ENCODE measurements at places on chromosomes 13 and 19. TPM values are rescaled to one million over a fixed set of nuclear protein-coding genes. Genes with fewer than 3 reads are reported as not detected.

- peak; percentile 47 for DNase-seq
Observed at GRCh38 chr13:39602614-39603366, at the start of gene LHFPL6. Gene LHFPL6 (minus strand): TSS chr13:39603193.

DNA sequence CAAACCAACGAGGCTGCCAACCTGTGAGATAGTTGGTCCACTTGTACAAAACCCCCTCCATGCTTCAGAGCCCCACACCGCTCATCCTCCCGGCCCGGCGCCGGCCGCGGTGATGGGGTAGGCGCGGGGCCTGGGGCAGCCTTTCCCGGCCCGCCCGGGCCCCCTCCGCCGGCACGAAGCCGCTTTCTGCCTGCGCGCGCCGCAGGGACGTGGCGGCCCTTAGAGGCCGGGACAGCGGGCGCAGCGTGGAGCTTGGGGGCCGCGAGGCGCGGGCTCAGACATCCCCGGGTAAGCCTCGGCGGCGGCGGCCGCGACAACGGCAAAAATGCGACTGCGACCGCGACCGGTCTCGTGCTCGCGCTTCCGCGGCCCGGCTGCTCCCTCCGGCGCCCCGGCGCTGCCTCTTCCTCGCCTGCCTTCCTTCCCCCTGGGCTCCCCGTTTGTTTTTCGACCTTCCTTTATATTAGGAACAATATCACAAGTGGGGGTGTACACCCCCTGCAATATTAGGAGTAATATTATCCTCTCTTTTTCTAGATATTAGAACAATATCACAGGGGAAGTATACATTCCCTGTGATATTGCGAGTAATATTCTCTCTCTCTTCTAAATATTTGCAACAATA is 53.9 kb upstream of the CEACAM21 start:
- DNase-seq, result no peak

DNA sequence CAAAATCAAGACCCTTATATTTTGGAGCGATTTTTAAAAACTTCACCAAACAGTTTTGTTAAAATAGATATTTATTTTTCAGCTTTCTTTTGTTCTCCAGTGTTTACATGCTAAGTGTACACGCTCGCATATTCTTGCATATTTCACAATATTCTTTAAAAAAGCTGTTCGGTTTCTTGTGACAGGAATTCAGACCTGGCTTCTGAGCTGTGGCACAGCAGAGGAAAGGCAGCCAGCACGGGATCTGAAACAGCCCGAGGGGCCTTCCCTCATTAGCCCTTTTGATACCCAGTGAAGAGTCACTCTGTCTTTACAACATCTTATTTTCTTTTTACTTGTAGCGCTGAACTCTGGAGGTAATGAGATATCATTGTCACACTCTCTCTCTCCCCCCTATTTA is 234.0 kb downstream of the B3GLCT start:
- DNase-seq, result no peak

DNA sequence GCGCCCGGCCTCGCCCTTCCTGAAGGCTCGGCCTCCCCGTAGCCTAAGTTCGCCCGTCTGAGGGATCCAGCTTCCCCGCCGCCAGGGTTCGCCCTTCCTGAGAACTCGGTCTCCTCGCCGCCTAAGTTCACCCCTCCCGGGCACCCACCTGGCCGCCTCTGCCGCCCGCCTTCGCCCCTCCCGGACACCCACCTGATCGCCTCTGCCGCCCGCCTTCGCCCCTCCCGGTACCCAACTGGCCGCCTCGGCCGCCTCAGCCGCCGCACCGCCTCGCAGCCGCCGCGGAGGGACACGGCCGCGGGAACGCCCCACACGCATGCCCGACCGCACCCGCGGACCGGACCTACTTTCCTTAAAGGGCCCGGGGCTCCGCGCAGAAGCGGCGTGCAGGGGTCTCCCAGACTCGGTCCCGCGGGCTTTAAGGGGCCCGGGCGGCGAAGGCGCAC is at the start of gene MOB3A:
Gene MOB3A (minus strand): TSS at position 293 of the 446 bp plus-strand sequence. CDS start 17,766 bp downstream, outside the sequence.
- peak; percentile 89 for DNase-seq

- DNase-seq, result no peak
Observed at GRCh38 chr13:110756219-110756631, 42.7 kb downstream of the ING1 start.

- DNase-seq, result no peak
Observed at GRCh38 chr13:28636069-28636468, 22.9 kb upstream of the POMP start.

- no peak for DNase-seq
Observed at GRCh38 chr19:48813123-48813913, 2.5 kb upstream of the BCAT2 start.

DNA sequence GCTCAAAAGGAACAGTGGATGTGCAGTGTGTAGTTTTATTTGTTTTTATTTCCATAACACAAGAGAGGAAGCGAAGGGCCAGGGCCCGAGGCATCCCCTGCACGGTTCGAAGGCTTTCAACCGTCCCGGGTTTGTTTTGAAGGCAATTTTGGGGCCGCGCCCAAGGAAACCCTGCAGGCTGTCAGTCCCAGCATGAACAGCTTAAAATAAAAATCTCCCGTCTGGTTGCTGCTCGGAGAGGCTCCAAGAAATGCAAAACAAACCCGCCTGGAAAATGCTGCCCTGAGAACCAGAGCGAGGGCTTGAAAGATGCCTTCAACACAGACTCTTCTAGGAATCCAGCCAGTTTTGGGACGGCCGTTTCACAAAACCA is 16.0 kb downstream of the LSM4 start:
- DNase-seq, result no peak

GRCh38 chr19:20472854-20473253 is 92.7 kb downstream of the ZNF737 start:
- no peak for DNase-seq

GRCh38 chr13:99353836-99354235 is 46.6 kb upstream of the GPR183 start:
- no peak for DNase-seq

GRCh38 chr19:12783291-12783848 is 7.9 kb upstream of the JUNB start:
- DNase-seq, result peak; percentile 58

DNA sequence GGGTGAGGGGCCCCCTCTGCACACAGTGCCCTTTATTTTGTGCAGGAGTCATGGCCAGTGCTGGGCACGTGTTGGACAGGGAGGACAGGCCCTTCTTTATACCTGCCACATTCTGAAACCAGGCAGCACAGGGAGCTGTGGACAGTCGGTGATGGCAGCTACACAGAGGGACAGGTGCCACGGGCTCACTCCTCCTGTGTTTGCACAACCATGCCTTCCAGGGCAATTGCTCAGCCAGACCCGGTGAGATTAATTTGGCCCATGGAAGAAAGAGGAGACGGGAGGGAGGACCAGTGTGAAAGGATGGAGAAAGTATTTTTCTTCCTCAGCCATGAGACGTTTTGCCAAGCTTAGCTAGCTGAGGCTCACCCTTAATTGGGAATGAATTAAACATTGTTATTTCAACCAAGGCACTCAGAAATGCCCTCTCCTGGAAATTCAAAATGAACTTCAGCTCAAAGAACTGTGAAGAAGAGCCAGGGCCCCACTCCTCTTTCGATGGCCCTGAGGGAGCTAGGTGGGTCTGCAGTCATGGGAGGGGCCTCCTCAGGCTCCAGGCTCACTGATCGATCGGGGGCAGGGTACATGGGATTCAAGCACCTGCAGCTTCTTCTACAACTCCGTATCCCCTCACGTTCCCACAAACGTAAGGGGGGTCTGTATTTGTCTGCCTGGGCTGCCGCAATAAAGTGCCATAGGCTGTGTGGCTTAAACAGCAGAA is 41.2 kb downstream of the SHISA2 start:
- no peak for DNase-seq

- no peak for DNase-seq
Observed at GRCh38 chr13:52868190-52868589, 19.8 kb upstream of the PCDH8 start.

DNA sequence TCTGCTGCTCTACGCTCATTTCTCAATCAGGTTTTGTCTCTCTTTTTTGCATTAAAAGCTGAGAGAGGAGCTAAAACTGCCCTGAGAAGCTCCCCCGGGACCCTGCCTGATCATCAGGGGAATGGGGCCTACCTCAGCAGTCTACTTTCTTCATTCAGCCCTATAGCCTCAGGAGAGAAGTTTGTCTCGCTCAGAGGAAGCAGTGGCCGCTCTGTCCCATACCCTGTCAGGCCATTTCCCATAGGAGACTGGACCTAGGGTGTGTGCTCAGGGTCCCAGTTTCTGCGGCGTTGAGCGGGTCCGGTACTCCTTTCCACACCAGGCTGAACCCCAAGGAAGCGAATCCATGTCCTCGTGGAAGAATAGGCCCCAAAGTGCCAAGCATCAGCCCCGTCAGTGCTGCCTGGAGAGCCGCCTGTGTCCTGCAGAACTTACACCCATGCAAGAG is 21.7 kb downstream of the UBE2L5 start:
- no peak for DNase-seq

GRCh38 chr13:107743100-107743499 is 472.2 kb downstream of the LIG4 start:
- DNase-seq, result no peak

GRCh38 chr19:42291435-42291810 is 10.5 kb upstream of the PRR19 start:
- DNase-seq, result no peak

GRCh38 chr13:113901642-113902041 is 37.8 kb upstream of the GAS6 start:
- DNase-seq, result peak; percentile 2

DNA sequence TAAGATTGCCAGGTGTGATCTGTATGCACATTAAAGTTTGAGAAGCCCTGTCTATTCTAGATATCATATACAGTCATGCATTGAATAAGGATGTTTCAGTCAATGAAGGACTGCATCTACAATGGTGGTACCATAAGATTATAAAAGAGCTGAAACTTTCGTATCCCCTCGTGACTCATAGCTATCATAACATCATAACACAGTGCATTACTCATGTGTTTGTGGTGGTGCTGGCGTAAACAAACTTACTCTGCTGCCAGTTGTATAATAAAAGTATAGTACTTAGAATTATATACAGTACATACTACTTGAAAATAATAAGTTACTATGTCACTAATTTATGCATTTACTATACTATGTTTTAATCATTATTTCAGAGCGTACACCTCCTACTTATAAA is 489.3 kb downstream of the GPC6 start:
- DNase-seq, result no peak

- no peak for DNase-seq
Observed at GRCh38 chr19:48499316-48500090, 12.1 kb downstream of the LMTK3 start.

DNA sequence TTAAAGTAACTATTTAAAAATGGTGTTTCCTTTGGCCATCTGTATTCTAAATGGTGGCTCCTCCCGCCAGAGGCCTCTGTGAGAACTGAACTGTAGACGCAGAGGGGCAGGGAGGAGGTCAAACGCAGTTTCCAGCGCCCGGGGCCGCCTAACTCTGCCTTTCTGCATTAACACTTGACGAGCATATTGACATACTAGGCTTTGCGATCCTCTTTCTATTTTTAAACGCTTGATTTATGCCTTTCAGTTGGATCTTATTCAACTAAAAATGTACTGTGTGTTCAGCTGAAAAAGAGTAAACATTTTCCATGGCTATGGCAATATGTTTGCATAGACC is 74.7 kb downstream of the SPACA7 start:
- DNase-seq, result no peak

DNA sequence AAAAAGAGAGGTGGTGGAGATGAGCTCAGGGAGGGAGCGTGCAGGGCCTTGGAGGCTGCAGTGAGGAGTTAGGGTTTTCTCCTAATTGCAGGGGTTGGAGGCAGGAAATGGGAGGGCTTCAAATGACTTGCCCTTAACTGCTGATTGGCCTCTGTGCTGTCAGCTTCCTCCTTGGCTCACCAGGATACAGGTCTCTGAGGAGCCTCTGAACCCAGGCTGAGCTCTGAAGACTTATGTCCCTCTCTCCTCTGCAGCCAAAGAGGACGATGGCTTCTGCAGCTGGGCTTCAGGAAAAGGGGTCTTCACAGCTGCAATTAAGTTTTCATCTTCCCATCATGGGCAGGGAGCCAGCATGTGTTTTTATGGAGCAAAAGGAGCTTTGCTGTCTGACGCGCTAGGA is 6.7 kb upstream of the RANBP3 start:
- no peak for DNase-seq

DNA sequence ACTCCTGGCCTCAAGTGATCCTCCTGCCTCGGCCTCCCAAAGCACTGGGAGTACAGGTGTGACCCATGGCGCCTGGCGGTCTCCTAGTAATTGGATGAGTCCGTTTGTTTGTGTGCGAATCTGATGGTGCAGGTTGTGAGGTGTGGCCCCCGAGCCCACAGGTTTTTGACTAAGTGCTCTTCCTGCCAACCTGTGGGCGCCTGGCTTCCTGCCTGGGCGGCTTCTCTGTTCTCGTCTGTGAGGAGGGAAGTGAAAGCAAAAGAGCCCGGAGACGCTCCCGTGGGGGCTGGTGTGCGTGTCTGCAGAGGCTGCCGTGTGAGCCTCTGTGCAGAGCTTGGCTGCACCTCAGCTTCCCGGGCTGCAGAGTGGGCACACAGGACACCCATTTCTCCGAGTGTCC is 10.0 kb downstream of the ARHGAP45 start:
- peak; percentile 95 for DNase-seq

DNA sequence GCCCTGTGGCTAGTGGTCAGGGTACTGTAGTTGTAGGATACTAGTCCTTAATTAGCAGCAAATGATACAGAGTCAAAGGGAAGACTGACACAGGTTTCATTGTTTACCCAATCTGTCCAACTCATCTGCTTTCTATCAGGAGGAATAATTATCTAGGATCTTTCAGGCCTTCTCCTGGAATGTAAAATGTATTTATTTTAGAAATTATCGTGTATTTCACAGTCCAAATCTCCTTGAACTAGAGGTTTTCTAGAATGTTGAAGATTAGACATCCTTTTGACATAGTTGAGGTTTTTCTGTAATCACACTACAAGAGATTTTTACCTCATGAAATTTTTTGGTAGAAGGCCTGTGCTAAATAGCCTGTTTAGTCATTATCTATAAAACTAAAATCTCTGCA is 1694.8 kb upstream of the PCDH20 start:
- no peak for DNase-seq

DNA sequence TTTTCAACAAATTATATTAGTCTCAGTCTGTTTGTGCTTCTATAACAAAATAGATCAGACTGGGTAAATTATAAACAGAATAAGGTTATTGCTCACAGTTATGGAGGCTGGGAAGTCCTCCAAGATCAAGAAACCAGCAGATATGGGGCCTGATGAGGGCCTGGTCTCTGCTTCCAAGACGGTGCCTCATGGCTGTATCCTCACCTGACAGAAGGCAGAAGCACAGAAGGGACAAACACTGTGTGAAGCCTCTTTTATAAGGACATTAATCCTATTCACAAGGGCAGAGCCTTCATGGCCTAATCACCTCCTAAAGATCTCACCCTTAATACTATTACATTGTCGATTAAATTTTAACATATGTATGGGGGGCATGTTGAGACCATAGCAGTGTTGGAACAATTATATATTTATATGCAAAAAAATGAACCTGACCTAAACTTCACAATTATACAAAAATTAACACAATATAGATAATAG is 12.7 kb downstream of the F10 start:
- no peak for DNase-seq

- DNase-seq, result no peak
Observed at GRCh38 chr19:40921005-40921897, 39.2 kb upstream of the CYP2A7 start.

GRCh38 chr19:37470216-37470615 is 1.1 kb downstream of the ZNF570 start:
- DNase-seq, result no peak

- no peak for DNase-seq
Observed at GRCh38 chr19:50427997-50428425, 4.7 kb upstream of the MYBPC2 start.

OBI1 gene
- 17.7 TPM for total RNA-seq

FAM98C gene
- 32.7 TPM for total RNA-seq

LILRB4 gene
- 0.46 TPM for total RNA-seq

NMRK2 gene
- not detected for total RNA-seq

CEACAM21 gene
- 16.6 TPM for total RNA-seq

PSG1 gene
- total RNA-seq, result not detected

SSC5D gene
- total RNA-seq, result 0.41 TPM

SULT2B1 gene
- total RNA-seq, result not detected

SULT2A1 gene
- not detected for total RNA-seq

COMP gene
- total RNA-seq, result not detected
